ENCODE measurements at places on chromosomes 12 and 14.

- DNase-seq, result no peak
Observed at GRCh38 chr14:89748004-89748403, 206.5 kb downstream of the EFCAB11 start.

GRCh38 chr14:51507906-51508511, 143.7 kb upstream of the FRMD6 start:
- no peak for DNase-seq

GRCh38 chr14:90781344-90781761, 34.9 kb downstream of the TTC7B start:
- peak; percentile 41 for DNase-seq

- DNase-seq, result no peak
Observed at GRCh38 chr12:86601550-86602308, 345.5 kb upstream of the MGAT4C start.

GRCh38 chr14:59333235-59333634, 131.9 kb downstream of the GPR135 start:
- DNase-seq, result no peak

DNA sequence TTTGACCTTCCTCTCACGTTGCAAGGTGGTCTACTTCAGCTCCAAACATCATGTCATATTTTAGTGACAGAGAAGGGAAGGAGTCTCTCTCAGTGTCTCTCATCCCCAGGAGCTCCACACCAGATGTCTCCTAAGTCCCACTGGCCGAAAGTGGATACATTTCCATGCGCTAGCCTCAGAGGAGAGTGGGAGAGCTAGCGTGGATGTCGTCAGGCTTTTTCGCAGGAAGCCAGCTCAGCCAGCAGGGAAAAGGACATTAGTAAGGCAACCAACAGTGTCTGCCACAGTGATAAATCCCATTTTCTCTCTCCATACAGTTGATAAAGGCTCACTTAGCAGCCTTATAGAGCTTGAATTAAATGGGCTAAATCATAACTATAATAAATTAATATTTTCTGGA, 155.7 kb downstream of the PELI2 start:
- DNase-seq, result no peak

GRCh38 chr12:42587601-42588523, 1.7 kb downstream of the PRICKLE1 start:
- no peak for DNase-seq

GRCh38 chr12:108649126-108649525, 15.4 kb upstream of the SELPLG start:
- no peak for DNase-seq

- DNase-seq, result no peak
Observed at GRCh38 chr12:117331691-117332090, 29.7 kb downstream of the NOS1 start.

DNA sequence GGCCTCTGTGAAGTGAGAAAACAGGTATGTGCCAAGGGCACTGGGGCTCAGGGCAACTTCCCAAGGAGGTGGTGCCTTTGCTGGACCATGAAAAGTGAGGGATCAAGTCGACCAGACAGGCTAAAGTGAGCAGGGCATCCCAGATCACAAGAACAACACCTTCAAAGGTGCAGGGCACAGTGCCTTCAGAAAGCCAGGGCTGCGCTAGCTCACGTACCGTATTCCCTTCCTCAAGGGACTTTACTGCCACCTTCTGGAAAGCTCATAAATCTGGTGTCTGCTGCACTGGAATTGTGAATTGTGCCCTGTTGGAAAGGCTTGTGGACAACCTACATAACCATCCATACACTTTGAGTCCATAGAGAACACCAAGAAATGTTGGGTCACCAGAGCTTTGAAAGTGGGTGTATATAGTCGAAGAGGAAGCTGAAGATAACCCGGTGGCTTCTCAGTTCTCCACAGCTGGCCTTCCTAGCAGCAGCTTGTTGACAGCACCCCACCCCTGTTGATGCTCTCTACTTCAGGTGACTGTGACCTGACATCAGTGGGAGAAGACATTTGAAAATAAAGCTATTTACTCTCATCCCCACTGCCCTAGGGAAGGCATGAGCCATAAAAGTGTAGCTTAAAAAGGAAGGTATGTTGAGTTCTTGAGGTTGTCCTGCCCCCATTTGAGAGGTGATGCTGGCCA, 24.5 kb downstream of the FIGNL2 start:
- DNase-seq, result peak; percentile 74

Data from NCI-H460 (cell line).